ENCODE measurements at places on chromosomes 11 and 22. TPM values are rescaled to one million over a fixed set of nuclear protein-coding genes. Genes with fewer than 3 reads are reported as not detected.

MMP12 gene
- total RNA-seq = not detected

USH1C gene
- not detected for total RNA-seq

CNTF gene
- 5.0 TPM for total RNA-seq

KCTD14 gene
- total RNA-seq = 0.34 TPM
